Type B pancreatic cell (in vitro differentiated cells): ENCODE measurements at places on chromosomes 3 and 15. TPM values are rescaled to one million over a fixed set of nuclear protein-coding genes. Genes with fewer than 3 reads are reported as not detected.

- H3K4me1 ChIP-seq = peaks cover 43% of the 10 kb centered on the region
- H3K27me3 ChIP-seq = no peaks in the 10 kb centered on the region
- DNase-seq = no peak
- H3K27ac ChIP-seq = peak overlapping the region; percentile 0
- H3K36me3 ChIP-seq = peaks cover 20% of the 10 kb centered on the region
Measured at GRCh38 chr3:188208516-188208981, 54.6 kb downstream of the LPP start.

Gene STRIT1
- total RNA-seq = 0.33 TPM in 1 of 2 replicates, not detected in the other

DNA sequence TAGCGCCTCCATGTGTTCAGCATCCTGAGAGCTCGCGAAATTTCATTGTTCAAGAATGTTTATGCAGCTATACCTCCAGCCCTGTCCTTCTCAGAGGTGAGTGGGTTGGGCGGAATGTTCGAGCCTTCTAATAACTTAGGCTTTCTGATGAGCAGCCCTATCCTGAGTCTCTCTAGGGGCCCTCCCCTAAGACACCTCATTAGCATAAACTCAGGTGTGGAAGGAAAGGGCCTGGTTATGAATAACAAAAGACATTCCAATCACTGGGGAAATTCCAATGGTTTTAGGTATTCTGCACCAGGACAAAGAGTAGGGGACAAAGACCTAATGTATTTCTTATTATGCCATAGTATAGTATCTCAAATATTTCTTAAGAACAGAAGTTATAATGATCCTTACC is 138.1 kb upstream of the PDZRN3 start:
- H3K27ac ChIP-seq = no peak overlapping the region
- no peaks in the 10 kb centered on the region for H3K36me3 ChIP-seq
- H3K27me3 ChIP-seq = no peaks in the 10 kb centered on the region
- no peak for DNase-seq

GRCh38 chr3:43289401-43289800 is 3.1 kb downstream of the SNRK start:
- DNase-seq = no peak
- H3K4me3 ChIP-seq = peak overlapping the region; percentile 65
- no peaks in the 10 kb centered on the region for H3K27me3 ChIP-seq
- peaks cover 5% of the 10 kb centered on the region for H3K36me3 ChIP-seq

Gene EPHA3
- 1.8 and 30.3 TPM in 2 replicates for total RNA-seq

DNA sequence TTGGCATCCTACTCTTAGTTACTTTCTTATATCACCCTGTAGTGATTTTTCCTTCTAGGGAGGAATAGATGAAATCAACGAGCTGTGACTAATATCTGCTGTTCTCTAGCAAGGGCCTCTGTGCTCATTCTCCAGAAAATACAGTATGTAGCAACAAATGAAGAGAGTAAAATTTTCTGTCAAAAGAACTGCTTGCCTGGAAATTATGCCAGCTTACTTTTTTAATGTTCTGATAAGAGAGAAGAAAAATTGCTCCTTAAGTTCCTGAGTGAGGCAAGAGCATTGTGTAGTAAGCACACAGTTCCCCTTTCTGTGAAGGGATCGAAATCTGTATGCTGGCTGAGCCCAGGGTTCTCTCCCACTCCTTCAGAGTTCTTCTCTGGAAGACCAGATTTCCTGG is 51.4 kb upstream of the GK5 start:
- H3K27me3 ChIP-seq = no peaks in the 10 kb centered on the region
- H3K4me3 ChIP-seq = no peak overlapping the region
- no peak for DNase-seq
- H3K36me3 ChIP-seq = no peaks in the 10 kb centered on the region

Gene RHOV
- 19.3 and 43.3 TPM in 2 replicates for total RNA-seq

Gene LRRC3B
- total RNA-seq = 0.29 and 4.4 TPM in 2 replicates

DNA sequence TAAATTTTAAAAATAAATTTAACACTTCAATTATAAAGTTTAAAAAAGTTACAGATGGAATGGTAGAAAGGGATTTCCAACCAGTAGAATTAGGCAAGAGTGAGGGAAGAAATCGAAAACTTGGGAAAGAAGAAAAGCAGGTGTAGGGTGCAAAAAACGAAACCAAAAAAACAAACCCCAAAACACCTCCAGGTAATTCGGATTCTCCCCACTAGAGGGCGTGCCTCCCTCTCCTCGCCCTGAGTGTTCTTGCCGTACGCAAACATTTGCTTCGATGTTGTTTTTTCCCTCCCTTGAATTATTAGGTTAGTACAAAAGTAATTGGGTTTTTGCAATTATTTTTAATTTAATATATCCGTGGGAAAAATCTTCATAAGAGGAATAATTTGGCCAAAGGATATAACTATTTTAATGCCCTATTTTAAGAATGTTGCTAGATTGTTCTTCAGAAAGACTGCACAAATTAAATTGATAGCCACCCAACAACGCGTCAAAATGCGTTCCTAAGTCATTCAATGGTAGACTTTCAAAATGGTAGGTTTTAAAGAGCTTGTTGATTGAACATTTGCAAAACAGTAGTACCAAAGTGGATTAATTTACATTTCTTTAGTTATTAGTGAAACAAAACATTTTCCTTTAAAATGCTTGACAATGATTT is 63.7 kb downstream of the SLC30A4 start:
- peaks cover 19% of the 10 kb centered on the region for H3K4me1 ChIP-seq
- DNase-seq = no peak
- H3K27me3 ChIP-seq = no peaks in the 10 kb centered on the region
- H3K27ac ChIP-seq = no peak overlapping the region
- peak overlapping the region; percentile 52 for H3K4me3 ChIP-seq
- no peaks in the 10 kb centered on the region for H3K36me3 ChIP-seq

DNA sequence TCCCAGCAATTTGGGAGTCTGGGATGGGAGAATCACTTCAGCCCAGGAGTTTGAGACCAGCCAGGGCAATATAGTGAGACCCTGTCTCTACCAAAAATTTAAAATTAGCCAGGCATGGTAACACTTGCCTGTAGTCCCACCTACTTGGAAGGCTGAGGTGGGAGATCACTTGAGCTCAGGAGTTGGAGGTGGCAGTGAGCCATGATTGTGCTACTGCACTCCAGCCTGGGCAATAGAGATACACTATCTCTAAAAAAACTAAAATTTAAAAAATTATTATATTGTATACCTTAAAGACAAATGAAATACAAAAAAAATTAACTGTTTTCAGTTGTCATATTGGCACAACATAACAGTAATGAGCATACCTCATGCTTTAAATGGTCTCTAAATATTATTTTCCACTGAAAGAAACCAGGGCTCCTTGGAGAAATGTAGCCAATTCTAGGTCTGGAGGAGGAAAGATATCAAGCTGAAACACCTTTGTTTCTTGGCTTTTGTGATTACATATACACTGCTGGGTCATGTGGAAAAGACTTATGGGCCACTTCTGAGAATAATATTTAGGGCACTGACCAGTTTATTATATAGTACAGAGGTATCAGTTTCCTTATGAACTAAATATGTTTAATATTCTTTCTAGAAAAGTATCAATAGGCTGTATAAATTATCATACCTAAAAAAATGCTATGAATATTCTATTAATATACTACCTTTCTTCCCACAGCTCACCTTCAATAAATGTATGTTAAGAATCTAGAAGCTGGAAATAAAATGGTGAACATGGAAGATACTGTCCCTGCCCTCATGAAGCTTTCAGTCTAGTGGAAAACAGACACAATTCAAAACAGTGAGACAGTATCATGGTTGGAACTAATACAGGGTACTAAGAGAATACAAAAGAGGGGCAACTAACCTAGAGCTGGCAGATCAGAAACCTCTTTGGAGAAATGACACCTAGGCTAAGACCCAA is 119.5 kb downstream of the TMCC1 start:
- H3K27ac ChIP-seq = no peak overlapping the region
- no peak overlapping the region for H3K4me3 ChIP-seq
- no peaks in the 10 kb centered on the region for H3K27me3 ChIP-seq
- H3K4me1 ChIP-seq = peaks cover 9% of the 10 kb centered on the region
- no peak for DNase-seq
- peaks cover 21% of the 10 kb centered on the region for H3K36me3 ChIP-seq

GRCh38 chr15:40743921-40744814 is 10.9 kb downstream of the RMDN3 start:
- H3K4me3 ChIP-seq = no peak overlapping the region
- no peak overlapping the region for H3K27ac ChIP-seq
- H3K36me3 ChIP-seq = peaks cover 3% of the 10 kb centered on the region
- DNase-seq = no peak
- peaks cover 16% of the 10 kb centered on the region for H3K4me1 ChIP-seq

DNA sequence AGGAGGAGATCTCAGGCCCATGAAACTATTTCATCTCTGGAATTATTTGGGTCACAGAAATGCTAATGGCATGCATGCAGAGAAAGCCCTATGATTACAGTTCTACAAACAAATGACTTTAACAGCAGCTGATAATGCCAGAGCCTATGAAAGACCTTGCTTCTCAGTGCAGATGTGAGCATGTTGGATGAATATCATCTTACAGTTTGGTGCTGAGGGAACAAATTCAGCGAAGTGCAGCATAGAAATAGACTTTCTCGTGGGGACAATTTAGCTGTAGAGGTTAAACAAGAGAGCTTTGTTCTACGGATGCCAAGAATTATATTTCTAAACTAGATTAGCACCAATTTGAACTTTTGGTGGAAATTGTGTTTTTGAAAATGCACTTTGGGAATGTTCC is 27.7 kb downstream of the PTX3 start:
- H3K4me1 ChIP-seq = peaks cover 6% of the 10 kb centered on the region
- H3K4me3 ChIP-seq = no peak overlapping the region
- no peak overlapping the region for H3K27ac ChIP-seq
- H3K27me3 ChIP-seq = no peaks in the 10 kb centered on the region

Gene CEMIP
- 5.1 and 16.4 TPM in 2 replicates for total RNA-seq

Gene MED12L
- total RNA-seq = 3.2 and 6.4 TPM in 2 replicates

Gene CXCR6
- total RNA-seq = not detected in 2 replicates

Gene ZNF860
- total RNA-seq = 2.8 and 7.1 TPM in 2 replicates

Gene POLQ
- total RNA-seq = 6.2 and 12.2 TPM in 2 replicates

GRCh38 chr3:56864090-56864489 is 62.3 kb upstream of the ARHGEF3 start:
- H3K27ac ChIP-seq = no peak overlapping the region
- H3K4me1 ChIP-seq = peaks cover 33% of the 10 kb centered on the region
- H3K36me3 ChIP-seq = no peaks in the 10 kb centered on the region
- no peak overlapping the region for H3K4me3 ChIP-seq
- H3K27me3 ChIP-seq = no peaks in the 10 kb centered on the region

Gene C3orf22
- total RNA-seq = not detected in 2 replicates

GRCh38 chr15:39226169-39226937 is 354.5 kb upstream of the THBS1 start:
- peaks cover 8% of the 10 kb centered on the region for H3K4me1 ChIP-seq
- H3K27me3 ChIP-seq = no peaks in the 10 kb centered on the region

Gene CFAP20DC
- 4.7 and 5.2 TPM in 2 replicates for total RNA-seq

- H3K27me3 ChIP-seq = peaks cover 5% of the 10 kb centered on the region
- no peak for DNase-seq
- H3K27ac ChIP-seq = peak overlapping the region; percentile 41
- H3K36me3 ChIP-seq = no peaks in the 10 kb centered on the region
Measured at GRCh38 chr3:61559136-61559731, 2.1 kb upstream of the PTPRG start.

DNA sequence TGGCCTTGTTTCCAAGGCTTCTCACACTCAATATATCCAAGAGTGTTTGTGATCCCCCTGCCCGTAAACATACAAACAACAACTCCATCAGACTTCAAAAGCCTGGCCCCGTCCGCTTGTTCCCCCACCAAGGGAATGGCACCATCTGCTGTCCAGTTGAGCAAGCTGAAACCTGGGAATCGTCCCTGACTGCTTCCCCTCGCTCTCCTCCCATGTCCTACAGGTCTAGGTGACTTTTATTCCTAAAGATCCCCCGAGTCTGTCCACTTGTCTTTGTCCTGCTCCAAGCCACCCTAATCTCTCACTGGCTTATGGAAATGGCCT is 27.9 kb upstream of the FAM174B start:
- no peak overlapping the region for H3K27ac ChIP-seq
- H3K4me3 ChIP-seq = peak overlapping the region; percentile 10
- no peaks in the 10 kb centered on the region for H3K36me3 ChIP-seq
- H3K4me1 ChIP-seq = peaks cover 25% of the 10 kb centered on the region
- H3K27me3 ChIP-seq = peaks cover 12% of the 10 kb centered on the region
- DNase-seq = no peak

Gene ZNF660
- 4.0 and 19.2 TPM in 2 replicates for total RNA-seq

Gene RBP2
- total RNA-seq = 25.3 and 95.9 TPM in 2 replicates

Gene TMEM212
- not detected in 2 replicates for total RNA-seq

- peak; percentile 60 for DNase-seq
- peaks cover 12% of the 10 kb centered on the region for H3K36me3 ChIP-seq
- H3K4me1 ChIP-seq = peaks cover 5% of the 10 kb centered on the region
- H3K27ac ChIP-seq = peak overlapping the region; percentile 78
- no peaks in the 10 kb centered on the region for H3K27me3 ChIP-seq
- H3K4me3 ChIP-seq = no peak overlapping the region
Measured at GRCh38 chr3:48403533-48404439, 26.1 kb downstream of the PLXNB1 start.

Gene SCG3
- 13.0 and 18.2 TPM in 2 replicates for total RNA-seq

Gene CORO2B
- total RNA-seq = 1.6 and 3.9 TPM in 2 replicates

Gene SERINC4
- total RNA-seq = 0.14 and 0.17 TPM in 2 replicates

GRCh38 chr15:71278989-71279756 is 163.9 kb downstream of the THSD4 start:
- peaks cover 48% of the 10 kb centered on the region for H3K4me1 ChIP-seq
- H3K36me3 ChIP-seq = peaks cover 3% of the 10 kb centered on the region
- DNase-seq = no peak
- H3K27ac ChIP-seq = peak overlapping the region; percentile 64

Gene ZBBX
- 1.0 and 3.8 TPM in 2 replicates for total RNA-seq

DNA sequence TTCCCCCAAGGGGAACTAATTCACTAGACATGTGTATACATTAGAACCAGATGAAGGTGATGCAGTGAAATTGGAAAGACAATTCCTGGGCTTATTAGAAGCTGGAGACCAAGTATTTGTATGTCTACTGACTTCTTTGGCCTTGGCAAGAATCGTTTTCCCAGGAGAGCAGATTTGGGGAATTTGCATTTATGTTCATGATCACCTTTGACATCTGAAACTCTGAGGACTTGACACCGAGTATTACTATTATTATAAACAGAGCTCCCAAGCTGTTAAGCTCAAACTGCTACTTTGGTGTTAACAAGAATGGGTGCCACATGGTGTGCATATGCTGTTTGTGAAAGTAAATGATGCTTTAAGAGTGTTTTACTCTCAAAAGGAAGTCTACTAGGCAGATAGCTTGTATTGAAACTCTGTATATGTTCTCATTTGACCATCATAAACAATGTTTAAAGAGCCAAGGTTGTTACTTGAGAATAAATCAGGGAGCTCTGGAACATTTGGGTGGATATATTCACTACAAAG is 519.8 kb upstream of the GOLIM4 start:
- H3K27me3 ChIP-seq = peaks cover 4% of the 10 kb centered on the region
- no peak for DNase-seq
- H3K4me1 ChIP-seq = peaks cover 5% of the 10 kb centered on the region
- no peaks in the 10 kb centered on the region for H3K36me3 ChIP-seq
- H3K4me3 ChIP-seq = no peak overlapping the region

- H3K27ac ChIP-seq = no peak overlapping the region
- H3K4me1 ChIP-seq = peaks cover 26% of the 10 kb centered on the region
- no peak for DNase-seq
- H3K27me3 ChIP-seq = no peaks in the 10 kb centered on the region
Measured at GRCh38 chr15:64558460-64559179, 98.2 kb downstream of the ZNF609 start.

GRCh38 chr3:10223676-10224639 is 24.3 kb upstream of the TATDN2 start:
- peaks cover 4% of the 10 kb centered on the region for H3K36me3 ChIP-seq
- no peak overlapping the region for H3K4me3 ChIP-seq
- H3K27me3 ChIP-seq = no peaks in the 10 kb centered on the region
- H3K4me1 ChIP-seq = peaks cover 17% of the 10 kb centered on the region
